ENCODE measurements at places on chromosomes 3 and 15.

DNA sequence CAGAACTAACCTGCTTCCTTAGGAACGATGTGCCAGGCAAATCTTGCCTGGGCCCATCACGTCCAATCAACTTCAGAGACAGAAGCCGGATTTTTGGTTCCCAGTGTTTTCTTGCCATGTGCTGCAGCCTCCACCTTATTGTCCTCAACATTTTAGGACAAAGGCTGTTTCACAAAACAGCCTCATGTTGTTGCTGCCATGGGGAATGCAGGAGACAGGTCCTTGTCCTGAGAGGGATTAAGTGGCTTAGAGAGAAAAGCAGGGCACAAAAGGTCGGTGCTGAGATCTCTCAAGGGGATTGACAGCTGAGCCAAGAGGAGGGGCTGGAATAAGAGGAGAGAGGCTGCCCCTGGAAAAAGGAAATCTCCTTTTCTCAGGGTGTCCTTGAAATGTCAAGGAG, 11.3 kb upstream of the NMNAT3 start:
- DNase-seq = no peak

DNA sequence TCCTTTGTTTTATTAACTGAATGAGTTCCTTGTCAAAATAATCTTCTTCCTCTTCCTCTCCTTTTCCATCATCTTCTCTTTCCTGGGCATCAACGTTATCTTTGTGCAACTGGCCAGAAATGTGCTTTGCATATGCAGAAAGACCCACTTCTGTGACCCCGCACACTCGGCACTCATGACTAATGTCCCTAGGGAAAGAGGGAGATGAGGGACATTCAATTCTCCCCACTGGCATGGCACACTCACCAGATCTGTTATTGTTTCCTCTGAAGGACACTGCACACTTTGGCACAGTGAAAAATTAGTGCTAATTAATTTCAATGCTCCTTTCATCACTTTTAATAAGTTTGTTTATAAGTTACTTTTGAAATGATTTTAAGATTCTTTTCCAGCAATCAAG, 34.0 kb downstream of the ZNF106 start:
- no peak for DNase-seq

- DNase-seq = no peak
These were observed 140.4 kb downstream of the PCCB start for GRCh38 chr3:136390574-136390973.

GRCh38 chr3:148880681-148881080, 15.6 kb downstream of the CPA3 start:
- DNase-seq = no peak

GRCh38 chr3:148906667-148907066, 41.6 kb downstream of the CPA3 start:
- no peak for DNase-seq

- DNase-seq = peak; percentile 1
These were observed 136.0 kb upstream of the CCDC54 start for GRCh38 chr3:107241217-107241616.

GRCh38 chr3:12237912-12238650, 50.8 kb upstream of the PPARG start:
- no peak for DNase-seq

DNA sequence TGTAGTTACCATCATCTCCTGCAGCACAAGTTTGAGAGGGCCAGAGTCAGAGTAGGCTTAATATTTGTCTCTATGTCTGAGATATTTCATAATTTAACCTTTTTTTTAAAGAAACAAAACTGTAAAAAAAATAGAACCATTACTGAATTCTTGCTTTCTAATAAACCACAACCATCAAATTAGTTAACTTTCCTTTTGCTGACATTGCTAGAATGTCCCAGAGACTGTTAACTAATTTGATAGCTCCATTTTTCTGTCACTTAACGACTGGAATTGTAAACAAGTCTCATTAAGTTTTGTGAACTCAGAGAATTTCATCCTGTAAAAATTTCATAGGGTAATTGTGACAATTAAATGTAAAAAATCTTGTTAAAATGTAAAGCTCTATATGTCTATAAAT, 35.6 kb downstream of the IMPG2 start:
- no peak for DNase-seq

DNA sequence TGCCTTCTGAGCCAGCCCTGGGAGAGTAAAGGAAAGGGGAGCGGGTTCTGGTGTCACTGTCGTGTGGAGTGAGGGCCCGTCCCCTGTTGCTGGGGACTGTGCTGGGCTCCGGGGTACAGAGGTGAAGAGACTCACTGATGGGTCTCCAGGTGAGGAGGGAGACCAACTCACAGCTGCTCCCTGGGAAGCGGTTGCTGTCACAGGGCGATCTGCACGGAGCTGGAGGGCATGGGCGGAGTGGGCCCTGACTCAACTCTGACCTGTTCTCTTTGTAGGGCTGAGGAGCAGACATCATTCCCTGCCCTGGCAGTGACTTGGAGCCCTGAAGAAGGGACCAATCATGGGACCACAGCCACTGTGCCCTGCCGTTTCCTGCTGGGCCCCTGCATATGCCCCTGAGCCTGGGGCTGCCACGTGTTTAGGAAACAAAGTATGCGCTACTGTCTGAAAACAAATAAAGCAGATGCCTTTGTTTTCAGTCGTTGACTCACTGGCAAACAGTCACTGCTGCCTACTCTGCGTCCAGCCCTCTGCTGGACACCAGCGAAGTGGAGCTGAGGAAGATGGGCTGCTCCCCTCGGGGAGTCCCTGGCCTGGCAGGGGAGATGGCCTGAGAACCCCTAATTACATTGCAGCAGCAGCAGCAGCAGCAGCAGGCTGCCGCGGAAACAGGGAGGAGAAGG, 22.9 kb upstream of the PLXNA1 start:
- no peak for DNase-seq

DNA sequence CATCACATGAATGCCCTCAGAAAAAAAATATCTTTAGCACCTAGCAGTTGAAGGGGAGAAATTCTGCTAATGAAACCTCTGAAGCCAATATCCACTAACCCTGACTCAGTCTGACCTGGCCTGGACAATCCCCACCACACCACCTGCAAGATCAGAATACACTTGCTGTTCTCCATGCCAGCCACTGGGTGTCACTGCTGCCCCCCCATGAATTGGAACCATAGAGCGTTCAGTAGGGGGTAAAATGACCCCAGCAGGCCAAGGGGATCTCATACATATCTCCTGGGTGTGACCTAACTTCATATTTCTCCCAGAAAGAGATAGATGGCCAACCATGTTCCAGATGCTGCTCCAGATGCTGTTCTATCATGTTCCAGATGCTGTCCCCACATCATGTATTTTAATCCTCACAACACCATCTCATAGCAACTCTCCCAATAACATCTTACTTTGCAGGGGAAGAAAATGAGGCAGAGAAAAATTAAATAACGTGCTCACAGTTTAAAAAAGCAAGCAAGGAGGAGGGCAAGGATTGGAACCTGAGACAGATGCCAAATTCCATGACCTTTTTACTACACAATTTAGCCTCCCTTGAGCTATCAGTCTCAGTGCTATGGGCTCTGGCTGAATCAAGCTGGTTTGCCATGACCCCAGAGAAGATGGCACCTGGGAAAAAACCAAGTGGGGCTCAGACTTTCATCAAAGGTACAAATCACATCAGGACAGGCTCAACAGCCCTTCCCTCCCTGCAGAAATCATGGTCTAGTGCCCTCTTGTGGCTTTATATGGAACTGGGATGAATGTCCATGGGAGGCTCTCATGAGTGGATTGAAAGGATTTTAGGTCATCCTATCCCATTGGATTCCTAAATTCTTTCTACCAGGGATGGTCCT, 12.4 kb downstream of the NTRK3 start:
- DNase-seq = peak; percentile 11

DNA sequence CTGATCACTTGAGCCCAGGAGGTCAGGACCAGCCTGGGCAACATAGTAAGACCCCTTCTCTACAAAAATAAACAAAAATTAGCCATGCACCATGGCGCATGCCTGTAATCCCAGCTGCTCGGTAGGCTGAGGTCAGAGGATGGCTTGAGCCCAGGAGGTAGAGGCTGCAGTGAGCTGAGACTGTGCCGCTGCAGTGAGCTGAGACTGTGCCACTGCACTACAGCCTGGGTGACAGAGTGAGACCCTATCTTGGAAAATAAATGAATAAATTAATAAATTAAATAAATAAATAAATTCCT, 10.8 kb downstream of the SHISA5 start:
- DNase-seq = no peak

DNA sequence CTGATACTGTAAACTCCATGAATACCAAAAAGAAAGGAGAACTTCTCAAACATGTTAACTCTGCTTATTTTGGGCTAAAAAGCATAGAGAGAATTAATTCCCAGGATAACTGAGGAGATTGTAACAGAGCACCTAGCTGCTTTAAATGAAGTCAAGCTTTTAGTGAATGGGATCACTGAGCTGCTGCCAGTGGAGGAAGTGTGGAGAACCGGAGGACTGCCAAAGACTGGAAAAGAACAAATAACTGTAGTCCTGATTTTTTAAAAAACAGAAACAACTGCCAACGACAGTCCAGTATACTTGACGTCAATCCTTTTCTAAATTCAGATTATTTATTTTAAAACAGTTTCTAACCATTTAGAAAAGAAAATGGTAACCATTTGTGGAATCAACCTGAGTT, 3.3 kb downstream of the C3orf70 start:
- DNase-seq = no peak

GRCh38 chr15:89007989-89008388, 80.3 kb upstream of the ABHD2 start:
- DNase-seq = no peak

GRCh38 chr3:29525254-29525881, 244.5 kb downstream of the RBMS3 start:
- no peak for DNase-seq

- no peak for DNase-seq
These were observed 26.9 kb downstream of the PIERCE2 start for GRCh38 chr15:55434989-55435825.

- no peak for DNase-seq
These were observed 46.6 kb downstream of the FAH start for GRCh38 chr15:80199366-80199765.

DNA sequence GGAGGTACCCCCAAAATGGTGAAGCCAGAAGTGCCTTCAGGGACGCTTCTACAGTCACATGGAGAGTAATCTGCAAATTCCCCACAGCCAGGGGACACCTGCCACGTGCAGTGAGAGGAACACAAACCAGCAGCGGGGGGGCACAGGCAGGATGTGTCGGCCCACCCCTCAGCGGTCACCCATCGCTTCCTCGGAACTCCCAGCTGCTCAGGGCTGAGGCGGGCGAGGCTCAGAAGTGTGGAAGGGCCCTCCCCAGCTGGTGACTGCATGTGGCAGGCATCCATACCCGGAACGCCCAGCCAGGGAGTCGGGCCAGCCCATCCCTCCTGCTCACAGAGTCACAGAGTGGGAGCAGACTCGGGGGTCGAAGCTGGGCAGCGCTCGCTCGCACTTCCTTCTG, 63.7 kb downstream of the SLC12A8 start:
- no peak for DNase-seq

DNA sequence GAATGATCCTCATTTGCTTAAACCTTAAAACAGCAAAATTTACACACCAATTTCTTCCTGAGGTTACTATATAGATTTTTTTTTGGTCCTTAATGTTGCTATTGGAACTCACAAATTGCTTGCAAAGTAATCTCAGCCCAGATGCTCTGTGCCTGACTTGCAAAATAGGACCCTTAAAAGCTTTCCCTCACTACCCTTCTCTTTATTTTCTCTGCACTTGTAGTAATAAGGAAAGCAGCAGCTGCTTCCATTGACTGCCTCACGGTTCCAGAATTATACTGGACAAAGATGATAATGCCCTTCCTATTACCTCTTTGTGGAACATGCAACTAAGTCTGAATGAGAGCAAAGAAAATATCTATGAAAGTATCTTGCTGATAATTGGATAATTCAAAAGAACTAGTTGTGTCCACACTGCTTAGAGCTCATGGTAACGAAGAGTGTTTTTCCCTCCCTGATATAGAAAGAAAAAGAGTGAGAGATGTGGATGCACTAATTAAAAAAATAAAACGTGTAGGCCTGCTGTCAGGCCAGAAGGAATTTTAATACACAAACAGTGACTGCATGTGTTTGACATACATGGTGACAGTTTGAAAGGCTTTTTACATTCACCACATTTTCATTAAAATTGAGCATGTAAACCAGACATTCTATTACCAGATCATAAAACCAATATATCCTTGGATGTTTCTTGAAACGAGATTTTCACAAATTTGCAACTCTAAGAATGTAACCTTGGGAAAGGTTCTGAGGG, 783.1 kb downstream of the GBE1 start:
- no peak for DNase-seq

- DNase-seq = no peak
These were observed 64.5 kb downstream of the POLQ start for GRCh38 chr3:121481106-121481880.

DNA sequence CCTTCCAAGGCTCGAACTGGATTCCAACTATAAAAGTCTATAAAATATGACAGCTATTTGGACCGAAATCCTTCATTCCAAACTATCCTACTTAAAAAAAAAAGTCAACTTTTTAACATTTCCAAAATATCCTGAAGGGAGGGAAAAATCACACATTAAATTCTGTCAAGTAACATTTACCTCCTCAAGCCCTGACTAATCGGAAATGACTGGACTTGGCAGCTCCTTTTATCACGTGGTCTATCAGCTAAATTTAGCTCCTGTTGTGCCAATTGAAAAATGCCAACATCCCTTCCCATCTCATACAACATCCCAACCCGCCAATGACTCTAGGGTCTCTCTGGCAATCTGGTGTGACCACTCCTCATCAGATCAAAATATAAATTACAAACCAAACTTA, 297.9 kb downstream of the FHIT start:
- DNase-seq = no peak

GRCh38 chr3:32755761-32756160, 62.0 kb upstream of the TRIM71 start:
- no peak for DNase-seq

GRCh38 chr3:151476344-151477018, 15.6 kb upstream of the IGSF10 start:
- no peak for DNase-seq

- DNase-seq = no peak
These were observed 43.5 kb downstream of the SGO1 start for GRCh38 chr3:20142517-20142916.

GRCh38 chr15:33330931-33331330, 20.2 kb downstream of the RYR3 start:
- DNase-seq = no peak

- no peak for DNase-seq
These were observed 36.5 kb downstream of the ATP13A3 start for GRCh38 chr3:194450341-194450740.
